Ecto neural progenitor cell (in vitro differentiated cells): ENCODE measurements at places on chromosomes 5 and 9.

DNA sequence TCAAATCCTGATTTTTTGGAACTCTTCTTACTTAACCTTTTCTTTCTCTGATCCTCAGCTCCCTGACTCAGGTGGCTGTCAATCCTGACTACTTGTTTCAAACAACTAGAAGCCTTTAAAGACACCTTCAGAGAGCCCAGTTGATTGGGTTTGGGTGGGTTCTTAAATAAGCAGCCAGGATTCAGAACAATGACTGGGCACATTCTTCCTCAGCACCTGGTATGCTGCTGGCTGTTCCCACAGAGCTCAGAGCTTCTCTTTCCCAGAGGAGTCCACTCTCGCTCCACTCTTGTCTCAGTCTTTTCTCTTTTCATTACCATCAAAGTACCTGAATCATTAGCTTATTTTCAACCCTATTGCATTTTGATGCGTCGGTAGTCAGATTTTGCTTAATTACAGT lies 22.5 kb downstream of the PCSK5 start:
- DNase-seq, result no peak

DNA sequence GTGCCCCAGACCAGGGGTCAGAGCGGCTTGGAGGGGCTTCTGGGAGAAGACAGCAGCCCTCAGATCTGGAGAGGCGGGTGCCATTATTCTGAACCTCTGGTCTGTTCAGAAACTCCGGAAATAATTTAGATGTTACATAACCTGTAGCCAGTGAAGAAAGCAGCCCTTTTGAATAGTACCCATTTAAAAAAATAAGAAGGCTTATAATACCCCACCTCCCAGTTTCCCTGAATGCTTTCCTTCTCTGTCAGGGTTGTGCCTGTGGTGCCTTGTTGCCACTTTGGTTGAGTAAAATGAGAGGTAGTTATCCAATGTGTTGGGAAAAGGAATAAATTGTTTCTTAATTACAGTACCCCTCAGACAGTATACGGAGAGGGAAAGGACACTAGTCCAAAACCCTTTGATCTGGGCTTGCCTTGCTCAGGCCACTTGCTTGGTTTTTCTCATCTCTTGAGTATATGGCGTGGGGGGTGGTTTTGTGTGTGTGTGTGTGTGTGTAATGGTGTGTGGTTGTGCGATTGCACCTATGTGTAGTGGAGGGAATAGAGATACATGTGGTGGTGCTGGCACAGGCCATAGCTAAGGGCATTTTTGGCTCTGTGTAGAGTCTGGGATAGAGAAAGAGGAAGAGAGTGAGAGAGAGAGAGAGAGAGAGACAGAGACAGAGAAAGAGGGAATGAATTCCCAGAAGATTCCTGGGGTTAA lies 59.1 kb upstream of the TLR4 start:
- no peak for DNase-seq

- no peak for DNase-seq
Measured at GRCh38 chr5:137758715-137759306, 4.6 kb upstream of the HNRNPA0 start.

- DNase-seq, result peak; percentile 48
Measured at GRCh38 chr5:67493676-67494075, 297.1 kb upstream of the CD180 start.

DNA sequence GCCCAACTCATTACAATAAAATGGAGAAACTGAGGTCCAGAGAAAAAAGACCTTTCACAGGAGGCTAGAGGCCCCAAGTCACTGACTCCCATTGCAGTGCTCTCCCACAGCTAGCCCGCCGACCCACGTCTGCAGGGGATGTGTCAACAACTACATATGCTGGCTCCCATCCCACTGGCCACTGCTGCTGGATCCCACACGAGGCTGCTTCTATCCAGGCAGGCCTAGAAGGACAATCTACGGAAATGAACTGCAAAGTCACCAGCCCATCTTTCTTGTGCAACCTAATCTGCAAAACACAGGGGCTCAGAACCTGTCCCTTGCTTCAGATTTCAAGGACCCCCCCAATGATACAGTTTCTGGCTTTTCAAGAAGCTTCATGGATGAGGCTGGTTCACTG lies 24.0 kb downstream of the RAPGEF1 start:
- no peak for DNase-seq

- DNase-seq, result no peak
Measured at GRCh38 chr5:122494109-122494508, 182.1 kb downstream of the SNCAIP start.

- peak; percentile 67 for DNase-seq
Measured at GRCh38 chr5:141753971-141754713, 72.1 kb upstream of the ARAP3 start.

- no peak for DNase-seq
Measured at GRCh38 chr9:89530726-89531125, 32.8 kb upstream of the SEMA4D start.

- DNase-seq, result peak; percentile 72
Measured at GRCh38 chr9:137458194-137459151, 661 bp downstream of the NSMF start.
